Stimulated activated CD4-positive, alpha-beta T cell treated with anti-CD3 and anti-CD28 coated beads, Interleukin-15, amount 100 ng/mL, for 24 hours (primary cell): ENCODE measurements at places on chromosomes 16 and 17.
A peak's percentile ranks its signal among the peaks of the same experiment; 100 is the strongest.

DNA sequence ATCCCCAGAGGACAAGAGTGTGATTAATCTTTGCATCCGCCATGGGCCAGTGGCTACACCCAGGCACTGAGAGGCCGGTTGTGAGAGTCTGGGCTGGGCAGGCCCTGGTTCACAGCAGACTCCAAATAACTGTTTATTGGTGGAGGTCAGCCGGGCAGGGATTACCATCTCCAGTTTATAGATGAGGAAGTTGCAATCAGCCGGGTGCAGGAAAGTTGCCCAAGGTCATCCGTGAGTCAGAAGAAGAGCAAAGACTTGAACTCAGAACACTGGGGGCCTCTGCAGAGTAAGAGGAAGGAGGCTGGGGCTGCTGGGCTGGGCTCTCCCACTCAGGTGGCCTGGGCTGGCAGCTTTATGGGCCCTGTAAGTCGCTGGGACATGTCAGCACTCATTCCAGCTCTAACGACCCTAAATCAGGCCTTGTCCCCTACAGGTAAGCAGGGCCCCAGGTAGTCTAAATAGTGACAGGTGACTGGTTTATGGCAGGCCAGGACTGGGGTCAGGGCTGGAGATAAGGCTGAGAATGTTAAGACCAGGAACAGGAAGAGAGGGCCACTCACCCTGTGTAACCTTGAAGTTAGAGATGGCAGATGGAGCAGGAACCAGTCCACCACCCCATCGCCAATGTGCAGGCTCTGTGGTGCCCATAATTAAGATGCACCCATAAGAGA is 2.1 kb upstream of the CA4 start:
- no peak for DNase-seq

DNA sequence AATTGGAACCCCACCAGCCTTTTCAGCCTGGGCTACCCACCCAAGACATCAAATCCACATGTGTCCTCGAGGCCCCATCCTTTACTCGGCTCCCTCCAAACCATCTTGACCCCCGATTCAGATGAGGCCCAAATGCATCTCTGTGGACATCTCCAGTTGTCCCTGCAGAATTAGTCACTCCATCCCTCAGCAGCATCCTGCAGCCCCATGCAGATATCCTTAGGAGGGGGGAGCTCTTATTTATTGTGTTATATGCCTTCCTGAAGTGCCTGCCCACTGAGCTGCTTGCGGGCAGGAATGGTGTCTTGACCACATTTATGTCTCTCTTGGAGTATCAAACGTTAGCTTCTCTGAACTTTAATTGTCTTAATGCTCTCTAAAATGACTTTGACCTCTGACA is 15.6 kb downstream of the CDK5RAP3 start:
- DNase-seq: no peak

DNA sequence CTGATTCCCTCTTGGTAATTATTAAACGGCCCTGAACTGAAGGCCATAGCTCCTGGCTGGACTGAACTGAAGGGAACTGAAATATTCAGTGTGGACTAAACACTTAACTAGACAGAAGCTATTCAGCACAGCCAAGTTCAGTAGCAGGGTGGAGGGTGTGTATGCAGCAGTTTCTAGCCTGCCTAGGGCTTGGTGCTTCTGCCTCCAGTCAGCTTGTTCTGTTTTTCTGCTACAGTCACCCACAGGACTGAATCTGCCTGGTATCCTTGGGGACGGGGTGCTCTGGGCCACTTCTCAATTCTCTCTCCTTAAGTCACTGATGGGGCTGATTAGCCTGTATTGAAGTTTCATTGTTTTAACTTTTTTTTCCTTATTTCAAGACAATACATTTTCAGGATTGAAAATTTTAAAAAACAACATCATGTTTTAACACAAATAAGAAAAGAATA is 77.1 kb downstream of the WWP2 start:
- no peak for DNase-seq

DNA sequence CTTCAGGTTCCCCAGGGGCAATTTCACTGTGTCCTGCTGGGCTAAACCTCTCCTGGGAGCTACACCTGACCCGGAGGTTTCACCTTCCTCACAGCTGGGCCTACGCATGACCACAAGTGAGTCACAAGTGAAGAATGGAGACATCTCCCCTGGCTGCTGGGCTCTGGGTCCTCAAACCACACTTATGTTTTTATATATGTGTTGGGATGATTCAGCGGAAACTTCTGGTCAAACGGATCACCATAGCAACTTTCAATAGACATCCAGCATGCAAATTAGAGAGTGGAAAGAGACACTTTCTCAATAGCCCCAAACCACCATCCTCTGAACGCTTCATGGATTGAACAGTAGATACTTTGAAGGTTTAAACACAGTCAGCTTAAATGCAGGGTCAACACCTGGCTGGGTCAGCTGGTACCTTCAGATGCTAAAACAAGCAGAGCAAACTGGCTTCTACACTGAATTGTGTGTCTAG is 28.0 kb upstream of the MAF start:
- DNase-seq: peak; percentile 83

- no peak for DNase-seq
Measured at GRCh38 chr17:56880571-56880970, 33.3 kb downstream of the TRIM25 start.

DNA sequence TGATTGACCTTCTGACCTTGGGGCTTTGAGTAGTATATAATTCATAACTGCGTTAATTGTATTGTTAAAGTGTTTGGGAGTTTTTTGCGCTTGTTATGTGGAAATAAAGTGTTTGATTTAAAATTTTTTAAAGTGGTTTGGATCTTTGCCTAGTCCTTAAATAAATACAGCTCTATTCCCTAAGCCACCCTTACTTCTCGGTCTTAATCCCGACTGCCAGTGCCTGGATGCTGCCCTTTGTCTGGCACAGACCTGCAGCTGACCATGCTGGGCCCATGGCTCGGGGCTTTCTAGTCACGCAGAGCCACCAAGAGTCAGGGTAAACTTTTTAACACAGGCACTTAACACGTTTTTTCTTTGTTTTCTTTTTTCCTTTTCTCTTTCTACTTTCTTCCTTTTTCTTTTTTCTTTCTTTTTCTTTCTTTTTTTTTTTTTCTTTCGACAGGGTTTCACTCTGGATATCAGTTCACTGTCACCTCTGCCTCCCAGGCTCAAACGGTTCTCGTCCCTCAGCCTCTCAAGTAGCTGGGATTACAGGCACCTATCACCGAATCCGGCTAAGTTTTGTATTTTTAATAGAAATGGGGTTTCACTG is 19.6 kb upstream of the SLC5A11 start:
- DNase-seq: no peak

DNA sequence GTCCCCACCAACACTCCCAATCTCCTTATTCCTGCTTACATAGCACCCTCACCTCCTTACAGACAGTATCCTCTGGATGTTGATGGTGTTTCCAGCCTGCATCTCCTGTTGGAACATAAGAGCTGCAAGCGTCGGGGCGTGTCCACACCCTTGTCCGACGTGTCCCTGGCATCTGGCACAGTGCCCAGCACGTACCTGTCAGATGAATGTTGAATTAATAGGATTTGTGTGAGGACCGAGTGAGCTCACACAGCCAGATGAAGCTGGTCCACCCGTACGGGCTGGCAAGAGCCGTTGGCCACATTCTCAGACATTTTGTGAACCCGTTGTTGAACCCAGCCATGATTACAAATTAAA is 12.2 kb upstream of the CBX4 start:
- no peak for DNase-seq

GRCh38 chr16:66427871-66428681 is 981 bp downstream of the BEAN1 start:
- peak; percentile 18 for DNase-seq

GRCh38 chr16:62965831-62966230 is 929.6 kb upstream of the CDH8 start:
- DNase-seq: no peak

- peak; percentile 44 for DNase-seq
Measured at GRCh38 chr17:21019976-21020586, 22.7 kb downstream of the USP22 start.

- DNase-seq: no peak
Measured at GRCh38 chr17:9381068-9381467, 194.6 kb downstream of the STX8 start.

- DNase-seq: peak; percentile 9
Measured at GRCh38 chr17:33871720-33872540, 383.2 kb upstream of the CCL2 start.

GRCh38 chr16:48790151-48790550 is 180.2 kb upstream of the N4BP1 start:
- DNase-seq: no peak
